T-cell (primary cell): ENCODE measurements at places on chromosomes 2 and 18.

GRCh38 chr2:234345921-234346320 is 151.0 kb downstream of the ARL4C start:
- no peak for DNase-seq

DNA sequence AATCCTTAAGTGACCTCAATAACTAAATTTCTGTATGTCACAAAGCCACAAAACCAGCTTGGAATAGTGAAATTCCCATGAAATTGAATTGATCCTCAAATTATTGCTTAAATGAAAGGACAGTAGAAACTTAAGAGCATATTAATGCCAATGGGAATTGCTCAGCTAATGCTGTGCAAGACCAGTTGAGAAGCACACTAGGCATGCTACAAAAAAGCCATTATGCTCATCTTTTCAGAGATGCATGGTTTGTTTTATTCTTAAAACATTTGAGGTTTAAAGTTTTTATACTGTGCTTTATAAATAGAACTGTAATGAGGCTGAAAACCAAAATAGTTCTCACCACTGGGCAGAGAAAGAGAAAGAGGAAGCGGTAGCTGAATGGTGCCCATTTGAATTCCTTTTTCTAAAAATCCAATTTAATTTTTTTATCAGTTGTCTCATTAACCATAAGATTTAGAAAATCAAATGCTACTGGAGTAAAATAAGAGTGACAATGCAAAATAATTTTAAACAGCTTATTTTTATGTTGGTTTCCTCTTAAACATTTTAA is 98.6 kb downstream of the LNPK start:
- DNase-seq = no peak

DNA sequence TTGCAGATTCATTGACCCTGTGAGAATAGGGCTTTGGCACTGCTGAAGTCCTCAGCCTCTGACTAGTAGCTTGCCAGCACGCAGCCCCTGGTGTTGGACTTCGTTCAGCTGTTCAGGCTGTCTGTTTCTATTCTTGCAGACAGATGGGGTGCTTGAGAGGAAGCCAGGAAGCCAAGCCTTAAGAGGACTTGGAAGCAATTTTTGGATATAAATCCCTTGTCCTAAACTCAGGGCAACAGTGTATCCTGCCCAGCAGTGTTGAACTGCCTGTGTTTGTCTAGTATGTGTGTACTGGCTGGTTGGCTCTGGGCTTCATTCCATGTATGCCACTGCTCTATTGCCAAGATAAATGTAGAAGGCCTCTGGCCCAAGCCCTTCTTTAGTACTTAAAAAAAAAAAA is 108.6 kb downstream of the COMMD1 start:
- no peak for DNase-seq

DNA sequence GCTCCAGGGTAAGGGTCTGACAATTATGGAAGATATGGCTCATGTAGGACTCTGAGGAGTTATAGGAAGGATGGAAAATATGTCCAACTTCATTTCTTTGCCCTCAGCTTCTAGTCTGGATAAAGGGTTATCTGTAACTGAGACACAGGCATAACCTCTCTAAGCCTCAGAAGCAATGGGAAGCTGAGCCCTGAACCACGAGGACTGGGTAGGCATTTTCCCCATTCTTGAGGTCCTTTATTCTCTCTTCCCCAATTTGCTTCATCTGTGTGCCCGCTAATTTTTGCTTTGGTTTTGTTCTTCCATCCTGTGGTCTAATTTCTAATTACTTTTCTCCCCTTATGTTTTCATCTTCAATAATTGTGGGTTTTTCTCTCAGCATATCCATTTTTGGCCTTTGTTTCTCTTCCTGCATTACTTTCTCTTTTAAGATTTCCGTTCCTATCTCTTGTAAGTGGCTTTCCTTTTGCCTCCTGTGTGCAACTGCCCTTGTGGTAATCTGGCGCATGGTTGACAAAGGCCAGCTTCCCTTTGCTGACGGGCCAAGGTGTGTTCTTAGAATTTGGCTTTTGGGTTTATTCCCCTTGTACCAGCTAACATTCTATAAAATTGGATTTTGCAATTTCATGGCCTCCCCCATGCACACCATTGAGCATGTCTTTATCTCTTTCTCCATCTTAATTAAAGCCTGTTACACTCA is 343.8 kb downstream of the TXNL1 start:
- DNase-seq = no peak

GRCh38 chr18:68298330-68298729 is 416.6 kb downstream of the TMX3 start:
- no peak for DNase-seq

DNA sequence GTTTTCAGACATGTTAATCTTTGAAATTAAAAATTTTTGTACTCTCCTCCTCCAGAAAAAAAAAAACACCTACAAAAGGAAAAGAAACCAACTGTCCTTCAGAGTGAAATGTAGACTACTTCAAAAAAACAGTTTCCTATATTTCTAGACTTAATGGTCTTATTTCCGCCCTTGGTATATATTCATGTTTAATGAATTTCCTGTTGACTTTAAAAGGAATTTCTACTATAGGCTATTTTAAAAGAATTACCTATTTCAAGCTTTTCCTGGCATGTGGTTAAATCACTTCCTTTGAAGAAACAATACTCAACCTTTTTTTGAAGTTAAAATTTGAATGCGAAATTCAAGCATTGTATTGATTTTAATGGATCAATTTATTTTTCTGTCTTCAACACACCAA is 29.2 kb downstream of the GULP1 start:
- DNase-seq = no peak

- DNase-seq = no peak
These were observed at the start of gene PIEZO2 for GRCh38 chr18:11149441-11150270. Gene PIEZO2 (minus strand): TSS chr18:11149569. CDS start chr18:11148588, 981 bp downstream.

- DNase-seq = no peak
These were observed 156.1 kb upstream of the VRK2 start for GRCh38 chr2:57890464-57890863.

- no peak for DNase-seq
These were observed 182.4 kb downstream of the CELF4 start for GRCh38 chr18:37383036-37383785.

GRCh38 chr2:220985561-220985960 is 586.5 kb downstream of the EPHA4 start:
- DNase-seq = no peak

- no peak for DNase-seq
These were observed 55.3 kb upstream of the REL start for GRCh38 chr2:60826111-60826510.

DNA sequence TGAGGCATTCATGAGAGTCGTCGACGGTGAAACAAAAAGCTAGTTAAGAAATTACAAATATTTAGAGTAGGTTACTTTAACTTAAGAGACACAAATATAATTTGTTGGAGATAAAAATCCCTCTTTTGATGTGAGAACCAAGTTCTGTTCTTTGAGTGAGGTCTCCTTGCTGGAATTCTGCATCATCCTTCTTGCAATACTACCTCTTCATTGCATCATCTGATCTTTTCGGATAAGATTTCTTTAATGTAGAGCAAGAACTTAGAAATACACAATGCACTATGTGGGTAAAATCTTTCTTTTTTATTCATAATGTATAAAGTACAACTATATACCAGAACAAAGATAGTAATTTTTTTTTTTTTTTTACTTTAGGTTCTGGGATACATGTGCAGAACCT is 118.4 kb downstream of the ARL4C start:
- no peak for DNase-seq

DNA sequence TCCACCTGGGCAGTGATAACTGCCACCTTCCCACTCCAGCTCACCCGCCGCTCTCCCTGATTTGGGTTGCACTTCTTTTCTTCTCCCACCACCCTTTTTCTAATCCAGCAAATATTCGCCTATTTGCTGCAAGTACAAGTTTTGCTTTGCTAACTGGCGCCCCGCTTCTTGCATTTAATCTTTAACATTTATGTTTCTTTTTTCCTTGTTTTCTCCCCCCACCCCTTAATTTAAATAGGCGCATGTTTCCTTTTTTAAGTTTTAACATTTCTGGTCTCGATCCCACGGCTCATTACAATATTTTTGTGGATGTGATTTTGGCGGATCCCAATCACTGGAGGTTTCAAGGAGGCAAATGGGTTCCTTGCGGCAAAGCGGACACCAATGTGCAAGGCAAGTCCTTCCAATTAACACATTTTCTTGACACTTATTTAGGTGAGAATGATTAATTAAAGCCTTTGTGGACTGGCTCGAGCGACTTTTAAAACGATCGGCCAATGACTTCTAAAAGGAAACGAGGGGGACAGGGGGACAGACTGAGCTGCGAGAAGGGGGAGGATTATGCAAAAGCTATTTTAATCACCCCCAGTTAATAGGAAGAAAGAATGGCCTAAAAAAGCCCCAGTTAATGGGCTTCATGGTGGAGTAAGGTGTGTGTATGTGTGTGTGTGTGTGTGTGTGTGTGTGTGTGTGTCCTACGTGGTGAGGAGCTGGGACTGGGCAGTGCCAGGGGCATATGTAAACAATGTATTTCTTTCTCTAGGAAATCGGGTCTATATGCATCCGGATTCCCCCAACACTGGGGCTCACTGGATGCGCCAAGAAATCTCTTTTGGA is 1.6 kb downstream of the TBR1 start:
- no peak for DNase-seq

GRCh38 chr18:9017905-9018227 is 84.6 kb upstream of the NDUFV2 start:
- no peak for DNase-seq

DNA sequence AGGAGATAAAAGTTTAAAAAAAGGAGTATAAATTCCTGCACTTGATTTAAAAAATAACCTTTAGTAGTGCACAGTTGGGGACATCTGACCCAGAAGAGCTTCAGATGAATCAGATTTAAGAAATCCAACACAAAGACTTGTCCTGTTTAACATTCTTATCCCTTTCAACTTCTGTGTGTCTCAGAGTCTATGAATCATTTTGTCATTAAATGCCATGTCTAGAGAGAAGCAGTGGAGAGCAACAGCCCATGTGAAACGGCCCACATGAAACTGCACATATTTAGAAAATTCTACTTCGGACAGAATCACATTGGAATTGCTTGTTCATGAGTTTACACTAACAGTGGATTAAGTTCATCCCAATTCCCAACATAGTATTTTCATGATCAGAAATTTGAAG is 278.6 kb downstream of the SLC8A1 start:
- DNase-seq = no peak

GRCh38 chr2:56739413-56739812 is 555.6 kb downstream of the CCDC85A start:
- no peak for DNase-seq

GRCh38 chr2:207230261-207231105 is 64.7 kb upstream of the KLF7 start:
- no peak for DNase-seq
